Kidney glomerular epithelial cell (primary cell): ENCODE measurements at places on chromosomes 12 and 14.
A peak's percentile ranks its signal among the peaks of the same experiment; 100 is the strongest.

DNA sequence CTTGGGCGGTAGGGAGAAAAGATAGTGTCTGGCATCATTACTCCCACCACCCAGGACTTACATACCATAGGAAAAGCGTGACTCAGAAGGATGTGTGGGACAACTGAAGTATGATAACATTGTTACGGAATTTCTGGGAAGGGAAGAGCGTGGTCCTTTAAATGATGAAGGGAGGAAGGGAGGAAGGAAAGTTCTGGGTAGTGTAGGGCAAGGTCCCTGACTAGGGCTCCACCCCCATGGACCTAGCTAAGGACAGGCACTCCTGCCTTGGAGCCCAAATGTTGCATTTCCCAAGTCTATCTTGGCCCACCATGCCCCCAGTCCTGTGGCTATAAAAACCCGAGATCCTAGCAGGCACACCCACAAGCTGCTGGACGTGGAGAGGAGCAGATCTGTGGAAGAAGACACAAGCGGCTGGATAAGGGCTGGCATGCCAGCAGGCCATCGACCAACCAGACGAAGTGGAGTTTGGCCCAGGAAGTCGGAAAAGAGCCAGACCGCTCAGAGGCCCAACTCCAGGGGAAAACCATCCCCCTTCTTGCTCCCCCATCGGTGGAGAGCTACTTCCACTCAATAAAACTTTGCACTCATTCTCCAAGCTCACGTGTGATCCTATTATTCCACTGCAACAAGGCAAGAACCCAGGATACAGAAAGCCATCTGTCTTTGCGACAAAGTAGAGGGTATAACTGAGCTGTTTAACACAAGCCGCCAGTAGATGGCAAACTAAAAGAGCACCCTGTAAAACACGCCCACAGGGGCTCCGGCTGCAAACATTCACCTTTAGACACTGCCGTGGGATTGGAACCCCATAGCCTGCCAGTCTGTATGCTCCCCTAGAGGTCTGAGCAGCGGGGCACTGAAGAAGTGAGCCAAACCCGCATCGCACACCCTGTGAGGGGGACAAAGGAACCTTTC, 23.0 kb upstream of the RAB21 start:
- no peak for DNase-seq

DNA sequence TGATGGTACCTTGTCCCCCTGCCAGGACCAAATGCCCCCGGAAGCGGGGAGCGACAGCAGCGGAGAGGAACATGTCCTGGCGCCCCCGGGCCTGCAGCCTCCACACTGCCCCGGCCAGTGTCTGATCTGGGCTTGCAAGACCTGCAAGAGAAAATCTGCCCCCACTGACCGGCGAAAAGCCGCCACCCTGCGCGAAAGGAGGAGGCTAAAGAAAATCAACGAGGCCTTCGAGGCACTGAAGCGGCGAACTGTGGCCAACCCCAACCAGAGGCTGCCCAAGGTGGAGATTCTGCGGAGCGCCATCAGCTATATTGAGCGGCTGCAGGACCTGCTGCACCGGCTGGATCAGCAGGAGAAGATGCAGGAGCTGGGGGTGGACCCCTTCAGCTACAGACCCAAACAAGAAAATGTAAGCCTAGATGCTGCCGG, 410 bp downstream of the MYF6 start:
- DNase-seq, result no peak

DNA sequence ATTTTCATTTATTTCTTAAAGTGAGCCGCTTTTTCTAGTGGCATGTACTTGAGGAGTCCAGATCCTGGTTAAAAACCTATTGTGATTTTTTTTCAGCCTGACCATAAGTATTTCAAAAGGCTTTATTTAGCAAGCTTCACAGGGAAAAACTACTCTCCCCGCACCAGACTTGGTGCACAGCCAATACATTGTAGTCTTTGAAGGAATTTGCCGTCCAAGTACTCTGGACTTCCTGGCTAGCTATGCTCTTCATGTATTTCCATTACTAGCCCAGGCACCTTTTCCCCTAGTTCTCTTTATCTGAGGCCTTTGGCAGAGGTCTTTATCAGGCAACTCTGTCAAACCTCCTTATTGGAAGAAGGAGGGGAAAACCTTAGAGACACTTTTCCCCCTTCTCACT, 234.7 kb downstream of the CCDC91 start:
- DNase-seq, result peak; percentile 59

DNA sequence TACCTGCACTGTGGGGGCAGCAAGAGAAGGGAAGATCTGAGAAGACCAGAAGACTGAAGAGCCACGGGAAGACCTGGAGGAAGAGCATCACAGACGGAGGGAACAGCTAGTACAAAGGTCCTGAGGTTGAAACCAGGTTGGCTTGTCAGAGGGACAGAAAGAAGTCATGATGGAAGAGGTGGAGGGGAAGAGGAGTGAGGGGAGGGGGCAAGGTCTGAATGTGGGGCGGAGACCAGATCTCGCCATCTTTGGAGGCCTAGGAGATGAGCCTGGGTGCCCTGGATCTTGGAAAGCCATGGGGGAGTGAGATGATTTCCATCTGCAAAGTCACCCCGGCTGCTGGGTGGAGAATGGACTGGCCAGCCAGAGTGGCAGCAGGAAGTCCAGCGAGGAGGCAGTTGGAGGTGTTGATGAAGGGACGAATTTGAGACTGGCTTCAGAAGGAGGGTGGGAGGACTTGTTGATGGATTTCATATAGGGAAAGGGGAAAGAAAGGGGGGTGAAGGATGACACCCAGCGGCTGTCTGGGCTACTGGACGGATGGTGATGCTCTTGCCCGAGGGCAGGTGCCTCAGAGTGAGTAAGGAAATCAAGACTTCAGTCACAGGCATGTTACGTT, 14.6 kb upstream of the UBC start:
- DNase-seq, result no peak

GRCh38 chr14:64806202-64806861, 73.4 kb downstream of the SPTB start:
- peak; percentile 95 for DNase-seq

- no peak for DNase-seq
Observed at GRCh38 chr12:113066813-113067400, 10.4 kb downstream of the DTX1 start.

- DNase-seq, result no peak
Observed at GRCh38 chr12:10119066-10119465, 10.9 kb downstream of the CLEC7A start.

DNA sequence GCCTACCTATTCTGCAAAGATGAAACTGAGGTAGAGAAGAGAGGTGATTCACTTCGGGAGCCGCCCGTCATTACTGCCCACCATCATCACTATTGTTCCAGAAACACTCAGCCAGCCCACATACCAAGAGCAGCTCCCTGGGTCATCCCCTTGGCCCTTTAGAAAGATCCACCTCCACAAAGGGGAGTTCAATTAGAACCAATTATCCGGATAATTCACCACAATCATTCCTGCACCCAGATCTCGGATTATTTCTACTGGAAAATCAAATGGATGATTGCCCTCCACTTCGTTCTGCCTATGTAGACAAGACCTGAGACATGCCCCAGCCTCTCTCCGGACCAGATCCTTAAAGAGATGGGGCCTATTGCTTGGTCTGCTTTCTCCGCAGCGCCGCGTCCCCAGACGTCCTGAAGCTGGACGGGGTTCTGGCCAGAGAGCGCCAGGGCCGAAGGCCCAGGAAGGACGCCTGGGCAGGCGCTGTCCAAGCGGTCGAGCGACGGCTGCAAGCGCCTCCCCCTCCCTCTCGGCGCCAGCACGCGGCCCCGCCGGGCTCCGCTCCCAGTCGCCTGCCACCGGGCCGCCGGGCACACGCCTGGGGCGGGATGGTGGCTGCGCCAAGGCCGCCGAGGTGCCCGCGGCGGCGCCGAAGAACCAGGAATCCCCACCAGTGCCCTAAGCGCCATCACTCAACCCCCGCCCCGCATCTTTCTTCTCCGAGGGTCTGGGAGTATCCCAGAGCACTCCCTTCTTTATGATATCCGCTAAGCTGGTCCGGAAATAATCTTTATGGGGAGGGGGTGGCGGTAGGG, 1.3 kb upstream of the ASCL1 start:
- DNase-seq, result no peak

DNA sequence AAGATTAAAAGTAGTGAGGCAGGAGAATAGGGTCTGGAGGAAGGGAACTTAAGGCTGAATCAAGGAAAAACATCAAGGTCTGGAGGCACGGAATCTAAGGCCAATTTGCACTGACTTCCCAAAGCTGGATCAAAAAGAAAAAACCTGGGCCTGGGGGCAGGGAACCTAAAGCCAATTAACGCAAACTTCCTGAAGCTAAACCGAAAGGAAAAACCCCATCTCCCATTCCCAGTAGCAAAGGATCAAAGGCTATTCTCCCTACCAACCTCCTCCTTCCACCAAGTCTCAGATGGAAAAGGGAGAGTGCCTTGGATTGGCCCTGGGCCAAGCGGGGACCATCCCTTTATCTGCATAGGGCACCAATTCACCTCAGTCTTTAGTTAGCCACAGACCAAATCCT, 384.2 kb downstream of the GRIN2B start:
- no peak for DNase-seq

DNA sequence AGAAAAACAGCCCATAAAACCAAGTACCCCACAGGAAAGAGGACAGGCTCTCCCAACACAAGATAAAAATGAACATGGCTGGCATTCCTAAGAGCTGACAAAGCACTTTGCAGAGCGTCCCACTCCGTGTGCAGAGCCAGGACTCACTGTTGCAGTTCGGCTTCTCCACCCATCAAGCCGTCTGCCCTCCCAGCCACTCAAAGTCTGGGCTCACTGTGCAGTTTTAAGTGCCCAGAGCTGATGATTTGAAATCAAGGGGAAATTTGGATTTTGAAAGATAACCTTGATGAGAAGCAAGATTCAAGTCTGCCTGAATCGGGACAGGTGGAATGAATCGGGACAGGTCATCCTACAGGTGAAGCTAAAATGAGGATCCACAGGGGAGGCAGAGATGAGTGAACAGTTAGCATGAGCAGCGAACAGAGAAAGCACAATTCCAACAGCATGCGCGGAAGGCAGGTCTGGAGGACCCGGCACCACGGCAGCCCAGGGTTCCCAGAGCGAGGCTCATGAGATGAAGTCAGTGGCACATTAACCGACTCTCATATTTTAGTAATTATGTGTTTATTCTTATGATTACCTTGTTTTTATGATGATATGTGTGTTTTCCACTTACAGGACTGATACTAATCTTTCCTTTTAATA, 39.8 kb upstream of the GPR68 start:
- DNase-seq, result peak; percentile 28

GRCh38 chr12:1630133-1630826, 1.2 kb downstream of the WNT5B start:
- no peak for DNase-seq

DNA sequence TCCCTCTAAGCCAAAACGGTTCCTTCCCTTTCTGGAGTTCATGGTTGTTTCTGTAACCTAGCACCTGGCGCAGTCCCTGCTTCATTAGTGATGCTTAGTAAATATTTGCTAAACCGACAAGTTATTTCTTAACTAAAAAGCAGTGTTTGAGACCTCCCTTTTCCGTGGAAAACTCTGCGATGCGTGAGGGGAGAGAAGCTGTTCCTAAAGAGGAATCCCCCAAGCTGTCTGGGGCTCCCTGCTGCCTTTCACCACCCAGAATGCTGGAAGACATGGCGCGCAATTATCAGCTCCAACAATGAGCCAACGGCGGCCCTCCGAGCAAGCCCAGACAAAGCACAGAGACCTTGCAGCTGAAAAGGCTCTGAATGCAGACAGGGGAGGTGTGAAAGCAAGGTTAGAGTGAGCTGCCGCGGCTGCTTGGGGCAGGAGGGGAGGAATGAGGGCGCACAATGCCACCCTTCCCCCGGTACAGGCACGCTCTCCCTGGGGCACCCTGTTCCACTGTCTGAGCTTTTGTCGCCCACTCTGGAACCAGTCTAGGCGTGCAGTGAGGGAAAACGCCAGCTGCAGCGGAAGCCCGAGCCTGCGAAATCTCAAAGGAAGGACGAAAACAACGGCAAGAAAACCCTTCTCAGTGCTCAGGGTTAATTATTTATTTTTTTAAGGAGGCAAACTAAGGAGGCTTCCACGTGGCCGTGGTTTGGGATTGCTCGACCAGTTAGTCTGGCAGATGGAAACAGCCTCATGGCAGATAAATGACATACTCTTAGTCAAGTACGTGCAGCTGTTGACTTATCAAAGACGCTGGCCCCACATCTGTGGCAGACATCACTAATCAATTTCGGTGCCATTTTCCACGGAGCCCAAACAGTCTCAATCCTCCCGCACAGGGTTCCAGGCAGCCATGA, 66.3 kb downstream of the RBM19 start:
- no peak for DNase-seq
